Urothelium cell line (cell line): ENCODE measurements at places on chromosomes 1 and 21.

DNA sequence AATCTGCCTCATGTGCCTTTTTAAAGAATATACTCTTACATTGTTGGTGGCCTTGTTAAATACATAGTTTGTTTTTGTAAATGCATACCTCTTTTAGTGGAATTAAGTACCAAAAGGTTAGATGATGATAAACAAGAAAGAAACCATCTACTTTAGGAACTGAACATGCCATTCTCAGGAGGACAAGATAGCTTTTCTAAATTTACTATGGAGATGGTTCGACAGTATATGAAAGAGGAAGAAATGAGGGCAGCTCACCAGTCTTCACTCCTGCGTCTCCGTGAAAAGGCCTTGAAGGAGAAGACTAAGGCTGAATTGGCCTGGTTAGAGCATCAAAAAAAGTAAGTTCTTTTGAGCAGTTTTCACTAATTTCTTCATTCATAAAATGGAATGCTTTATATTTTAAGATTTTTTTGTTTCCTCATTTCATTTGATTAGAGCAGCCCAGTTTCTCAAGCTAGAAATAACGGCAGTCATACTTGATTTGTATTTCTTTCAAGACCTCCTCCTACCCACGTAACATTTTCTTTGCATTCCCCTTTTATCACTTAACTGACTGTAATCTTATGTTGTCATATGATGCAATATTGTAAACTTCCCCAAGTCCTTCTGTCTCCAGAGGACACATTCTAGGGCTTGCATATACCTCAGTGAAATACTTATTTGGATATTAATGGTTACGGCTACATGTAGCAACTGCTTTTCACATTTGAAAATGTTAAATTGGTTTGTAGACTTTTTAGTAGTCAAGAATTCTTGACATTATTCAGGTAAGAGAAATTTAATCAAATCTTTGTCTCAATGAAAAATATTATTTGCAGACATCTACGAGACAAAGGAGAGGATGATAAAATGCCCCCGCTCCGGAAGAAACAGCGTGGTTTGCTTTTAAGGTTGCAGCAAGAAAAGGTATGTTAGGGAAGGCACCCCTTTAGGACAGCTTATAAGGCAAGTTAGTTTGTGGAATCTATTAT, 99.3 kb downstream of the CEP350 start:
- no peak for DNase-seq

GRCh38 chr1:98898940-98899339, 105.7 kb downstream of the PLPPR5 start:
- no peak for DNase-seq

- peak; percentile 62 for DNase-seq
Observed at GRCh38 chr1:61082311-61083012, at the start of gene NFIA. Gene NFIA (plus strand): TSS chr1:61082561.

GRCh38 chr1:229031061-229031460, 239.8 kb upstream of the RAB4A start:
- DNase-seq: no peak

DNA sequence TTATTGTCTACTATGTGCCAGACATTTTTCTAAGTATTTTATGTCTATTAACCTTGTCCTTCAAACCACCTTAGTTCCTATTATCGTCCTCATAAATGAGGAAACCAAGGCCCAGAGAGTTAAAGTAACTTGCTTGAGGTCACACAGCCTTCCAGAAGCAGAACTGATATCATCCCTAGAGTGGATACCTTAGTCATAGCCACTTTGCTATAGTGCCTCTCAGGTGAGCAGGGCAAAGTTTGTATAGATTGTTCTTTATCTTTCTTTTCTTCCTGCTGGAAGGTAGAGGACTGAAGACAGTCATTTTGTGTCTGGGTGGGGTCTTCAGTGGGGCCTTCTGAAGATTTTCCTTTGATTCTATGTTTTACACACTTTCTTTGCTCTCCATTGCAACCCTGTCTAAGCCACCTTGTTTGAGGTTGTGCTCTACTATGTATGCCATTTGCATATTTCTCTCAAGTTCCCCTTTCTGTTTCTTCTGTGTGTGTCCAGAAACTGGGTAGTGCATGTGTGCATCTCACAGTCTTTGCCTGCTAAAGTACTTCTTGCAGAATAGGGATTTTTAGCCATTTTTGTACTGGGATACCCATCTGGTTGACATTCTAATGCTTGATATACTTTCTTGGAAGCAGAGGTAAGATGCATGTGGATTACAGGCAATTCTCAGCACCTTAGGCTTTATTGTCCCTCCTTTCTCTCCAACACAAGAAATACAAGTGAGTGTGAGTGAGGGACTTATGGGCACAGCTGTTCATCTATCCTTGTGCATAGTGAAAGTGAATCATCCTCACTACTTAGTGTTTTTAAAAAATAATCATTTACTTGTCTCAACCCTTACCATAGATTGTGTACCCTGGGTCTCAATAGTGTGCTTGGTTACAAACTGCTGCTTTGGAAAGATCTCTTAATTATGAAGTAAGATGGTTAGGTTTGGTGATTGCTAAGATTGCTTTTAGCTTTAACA, 207.6 kb upstream of the HMCN1 start:
- DNase-seq: no peak

DNA sequence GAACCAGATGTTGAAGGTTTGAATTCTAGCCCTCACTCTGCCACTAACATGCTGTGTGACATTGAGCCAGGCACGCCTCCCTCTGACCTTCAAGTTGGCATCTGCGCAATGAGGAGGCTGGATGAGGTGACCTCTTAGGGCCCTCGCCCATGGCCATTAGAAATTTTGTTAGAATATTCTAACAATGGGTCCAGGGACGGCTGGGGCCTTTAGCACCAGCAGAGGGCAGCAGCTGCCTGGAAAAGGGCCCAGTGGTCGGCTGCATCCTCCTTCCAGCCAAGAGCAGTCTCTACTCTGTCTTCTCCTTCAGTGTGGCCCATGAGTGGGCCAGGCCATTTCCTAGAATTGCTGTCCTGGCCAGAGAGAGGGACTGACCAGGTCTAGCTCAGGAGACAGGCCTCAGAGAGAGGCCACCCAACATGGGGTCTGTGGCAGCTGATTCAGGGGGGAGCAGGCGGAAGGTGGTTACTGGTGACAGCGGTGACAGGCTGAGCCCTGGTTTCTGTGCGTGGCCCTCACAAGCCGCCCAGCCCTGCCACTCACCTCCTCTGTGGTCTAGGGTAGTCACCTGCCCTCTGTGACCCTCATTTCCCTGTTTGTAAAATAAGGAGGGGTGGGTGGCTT, 101.3 kb upstream of the ACTL8 start:
- peak; percentile 68 for DNase-seq

- no peak for DNase-seq
Observed at GRCh38 chr1:13807209-13807608, 107.2 kb downstream of the PRDM2 start.

GRCh38 chr21:45388611-45389296, 16.2 kb upstream of the COL18A1 start:
- DNase-seq: no peak

- DNase-seq: no peak
Observed at GRCh38 chr1:178973652-178974101, 52.0 kb upstream of the FAM20B start.

DNA sequence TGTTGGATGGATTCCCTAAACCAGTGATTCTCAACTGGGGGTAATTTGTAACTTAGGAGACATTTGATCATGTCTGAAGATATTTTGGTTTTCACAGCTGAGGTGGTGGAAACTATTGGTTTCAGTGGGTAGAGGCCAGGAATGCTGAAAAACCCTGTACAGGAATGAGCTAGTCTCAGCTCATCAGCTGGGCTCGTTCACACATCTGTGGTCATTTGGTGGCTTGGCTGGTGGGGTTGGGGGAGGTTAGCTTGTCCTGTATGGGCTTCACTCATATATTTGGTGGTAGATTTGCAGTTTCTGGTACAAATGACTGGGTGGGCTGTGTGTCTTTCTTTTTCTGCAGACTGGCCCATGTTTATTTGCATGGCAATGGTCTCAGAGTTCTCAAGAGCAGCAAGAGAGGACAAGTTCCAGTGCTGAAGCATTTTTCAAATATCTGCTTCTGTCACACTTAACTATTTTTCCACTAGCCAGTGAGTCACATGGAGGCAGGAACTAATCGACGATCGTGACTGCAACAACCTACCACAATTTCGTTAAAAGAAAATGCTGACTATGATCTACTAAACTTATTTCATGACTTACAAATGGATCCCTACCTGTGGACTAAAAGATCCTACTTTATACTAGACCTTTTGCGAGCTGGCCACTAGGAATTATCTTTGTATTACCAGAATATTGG, 321.7 kb upstream of the PLXNA2 start:
- no peak for DNase-seq

DNA sequence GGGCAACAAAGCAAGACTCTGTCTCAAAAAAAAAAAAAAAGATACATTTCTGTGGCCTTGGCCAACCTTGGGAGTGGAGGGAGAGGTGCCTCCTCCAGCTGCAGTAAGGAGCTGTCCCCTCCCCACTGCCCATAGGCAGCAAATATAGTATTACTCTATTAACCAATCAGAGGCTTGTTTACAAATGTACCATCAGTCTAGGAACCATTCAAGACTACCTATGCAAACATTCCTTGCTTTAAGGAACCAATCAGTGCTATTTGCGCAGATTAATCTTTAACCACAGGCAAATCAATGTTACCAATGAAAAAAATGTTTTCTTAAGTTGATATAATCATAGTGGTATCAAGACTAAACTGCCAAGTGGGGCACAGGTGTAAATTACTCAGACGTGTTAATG, 1.1 kb downstream of the CELA2A start:
- no peak for DNase-seq
